Ascending aorta (tissue), 2 donors: ENCODE measurements at places on chromosomes 11 and 22.

GRCh38 chr11:102520514-102520913 is 10.0 kb downstream of the MMP7 start:
- no peak for DNase-seq

- DNase-seq: no peak
Observed at GRCh38 chr22:48496226-48496845, 1331.3 kb downstream of the BRD1 start.

DNA sequence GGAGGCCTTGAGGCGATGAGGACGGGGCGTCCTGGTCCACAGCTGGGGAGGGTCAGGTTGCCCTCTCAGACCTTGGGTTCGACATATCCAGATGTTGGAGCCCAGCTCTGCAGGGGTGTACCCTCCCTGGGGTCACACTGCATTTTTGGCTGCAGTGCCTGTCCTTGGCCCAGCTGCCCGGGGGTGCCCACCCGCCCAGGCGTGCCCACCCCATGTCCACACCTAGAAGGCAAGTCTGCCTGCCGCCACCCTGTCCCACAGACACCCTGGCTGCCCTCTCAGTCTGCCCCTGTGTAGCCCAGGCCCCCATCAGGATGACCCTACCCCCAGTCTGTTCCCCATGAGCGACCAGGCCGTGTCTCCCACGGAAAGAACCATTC is 3.0 kb downstream of the LSP1 start:
- DNase-seq: no peak

GRCh38 chr22:50247748-50248147 is 2.9 kb upstream of the TUBGCP6 start:
- DNase-seq: no peak

DNA sequence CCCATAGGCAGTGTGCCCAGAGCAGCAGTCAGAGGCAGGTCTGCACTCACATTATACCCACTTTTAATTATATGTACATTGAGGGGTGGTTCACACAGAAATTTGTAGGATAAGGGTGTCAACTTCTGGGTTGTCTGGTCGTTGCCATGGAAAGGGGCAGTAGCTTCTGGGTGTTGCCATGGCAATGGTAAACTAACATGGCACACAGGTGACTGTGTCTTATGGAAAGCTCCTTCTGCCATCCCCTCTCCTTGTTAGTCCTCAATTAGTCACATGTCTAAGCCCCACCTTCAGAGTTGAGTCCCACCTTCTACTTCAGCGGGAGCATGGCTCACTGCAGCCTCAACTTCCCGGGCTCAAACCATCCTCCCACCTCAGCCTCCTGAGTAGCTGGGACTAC is 56.3 kb upstream of the ATXN10 start:
- DNase-seq: no peak

DNA sequence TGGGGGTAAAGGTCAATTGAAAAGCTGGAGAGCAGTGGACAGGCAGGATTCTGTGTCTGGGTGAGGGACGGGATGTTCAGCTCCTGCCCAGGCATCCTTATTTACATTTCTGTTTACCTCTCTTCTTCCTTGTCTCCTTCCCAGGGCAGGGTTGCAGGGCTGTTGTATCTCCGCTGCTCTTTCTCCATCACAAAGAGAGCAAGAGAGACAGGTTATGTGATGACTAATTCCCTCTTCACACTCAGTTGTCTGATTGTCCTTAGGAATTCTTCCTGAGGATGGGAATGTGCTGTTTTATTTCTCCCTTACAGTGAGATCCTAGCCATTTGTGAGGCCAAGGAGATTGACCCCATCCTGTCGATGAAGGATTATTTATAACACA is 104.9 kb downstream of the VPREB1 start:
- no peak for DNase-seq
